ENCODE measurements at places on chromosomes 3 and 15.

- DNase-seq = no peak
These were observed 60.6 kb upstream of the ADAMTS9 start for GRCh38 chr3:64748244-64748904.

- DNase-seq = no peak
These were observed 1080.9 kb upstream of the CADM2 start for GRCh38 chr3:83877910-83878309.

- DNase-seq = no peak
These were observed 63.6 kb downstream of the CYP11A1 start for GRCh38 chr15:74303741-74304309.

DNA sequence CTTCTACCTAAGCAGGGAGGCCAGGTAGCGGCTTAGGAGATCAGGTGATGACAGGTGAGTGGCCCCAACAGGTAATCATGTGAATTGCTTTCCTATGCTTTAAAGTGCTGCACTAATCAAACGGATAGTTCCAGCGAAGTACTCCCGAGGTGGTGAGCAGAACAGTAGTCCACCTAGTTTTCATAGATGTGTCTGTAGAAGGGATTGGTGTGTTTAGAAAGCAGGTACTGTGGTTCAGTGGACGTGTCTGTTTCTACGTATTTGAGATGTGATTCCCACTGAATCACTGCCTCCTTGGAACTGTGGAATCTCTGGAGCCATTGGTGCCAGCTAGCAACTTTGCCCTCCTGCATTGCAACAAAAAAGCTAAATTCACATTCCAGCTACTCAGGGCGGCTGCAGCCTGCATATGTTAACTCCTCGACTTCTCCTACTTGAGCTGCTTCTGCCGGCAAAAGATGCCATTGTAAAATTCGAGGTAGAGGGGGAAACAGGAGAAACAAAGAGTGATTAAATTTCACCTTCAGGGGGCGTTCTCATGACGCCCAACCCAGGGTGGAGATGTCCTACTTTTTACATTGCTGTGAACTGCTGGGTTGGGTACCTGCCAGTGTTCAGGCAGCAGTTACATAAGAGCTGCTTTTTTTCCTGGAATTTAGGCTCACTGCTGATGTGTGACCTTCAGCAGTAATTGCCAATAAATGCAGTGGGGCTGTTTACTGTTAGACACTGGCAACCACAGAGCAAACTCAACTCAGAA lies 227.3 kb downstream of the ITPR1 start:
- peak; percentile 56 for DNase-seq

DNA sequence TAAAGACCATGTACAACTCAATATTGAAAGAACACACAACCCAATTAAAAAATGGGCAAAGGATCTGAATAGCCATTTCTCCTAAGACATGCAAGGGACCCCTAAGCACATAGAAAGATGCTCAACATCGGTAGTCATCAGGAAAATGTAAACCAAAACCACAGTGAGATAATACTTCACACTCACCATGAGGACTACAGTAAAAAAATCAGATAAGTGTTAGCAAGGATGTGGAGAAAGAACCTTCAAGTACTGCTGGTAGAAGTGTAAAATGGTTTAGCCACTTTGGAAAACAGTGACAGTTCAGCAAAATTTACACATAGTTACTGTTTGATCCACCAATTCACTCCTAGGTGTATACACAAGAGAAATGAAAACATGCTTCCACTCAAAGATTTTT lies 30.1 kb upstream of the XIRP1 start:
- no peak for DNase-seq

GRCh38 chr15:59492389-59493377 lies 54.7 kb downstream of the FAM81A start:
- peak; percentile 67 for DNase-seq

DNA sequence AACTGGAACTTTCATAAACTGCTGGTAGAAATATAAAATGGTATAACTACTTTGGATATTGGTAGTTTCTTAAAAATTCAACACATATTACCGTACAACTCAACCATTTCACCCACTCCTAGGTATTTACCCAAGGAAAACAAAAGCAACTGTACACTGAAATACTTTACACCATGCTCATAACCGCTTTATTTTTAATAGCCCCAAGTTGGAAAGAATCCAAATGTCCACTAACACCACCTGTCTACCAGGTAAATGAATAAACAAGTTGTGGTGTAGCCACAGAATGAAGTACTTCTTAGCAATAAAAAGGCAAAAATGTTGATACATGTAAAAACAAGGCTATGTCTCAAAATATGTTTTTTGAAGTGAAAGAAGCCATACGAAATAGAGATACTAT lies 215.9 kb upstream of the PEX5L start:
- no peak for DNase-seq

DNA sequence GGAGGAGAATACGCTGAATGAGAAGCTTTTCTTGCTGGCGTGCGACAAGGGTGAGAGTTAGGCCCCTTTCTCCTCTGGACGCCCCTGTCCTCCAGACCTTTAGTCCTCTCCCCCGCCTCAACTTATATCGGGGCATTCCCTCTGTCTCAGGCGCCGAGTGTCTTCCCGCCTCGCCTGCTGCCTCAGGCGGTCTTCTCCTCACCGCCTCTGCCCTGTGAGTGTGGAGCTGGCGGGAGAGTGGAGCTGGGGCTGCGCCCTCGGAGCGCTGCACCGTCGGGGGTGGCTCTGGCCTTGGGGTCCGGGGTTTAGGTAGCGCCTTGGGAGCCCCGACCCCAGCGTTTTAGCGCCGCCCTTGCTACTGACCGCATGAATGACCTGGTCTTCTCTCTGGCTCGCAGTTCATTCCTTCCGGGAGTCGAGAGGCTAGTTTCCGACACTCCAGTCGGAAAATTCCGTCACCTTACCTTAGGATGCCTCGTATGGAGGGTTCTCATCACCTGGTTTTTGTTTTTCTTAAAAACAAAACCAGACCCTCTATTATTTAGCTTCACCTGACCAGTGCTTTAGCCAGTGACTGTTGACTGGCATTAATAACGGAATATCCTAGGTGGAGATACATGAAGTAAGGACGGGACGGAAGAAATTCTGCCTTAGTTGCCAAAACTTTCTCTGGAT lies 985 bp downstream of the TRPC1 start:
- peak; percentile 54 for DNase-seq

DNA sequence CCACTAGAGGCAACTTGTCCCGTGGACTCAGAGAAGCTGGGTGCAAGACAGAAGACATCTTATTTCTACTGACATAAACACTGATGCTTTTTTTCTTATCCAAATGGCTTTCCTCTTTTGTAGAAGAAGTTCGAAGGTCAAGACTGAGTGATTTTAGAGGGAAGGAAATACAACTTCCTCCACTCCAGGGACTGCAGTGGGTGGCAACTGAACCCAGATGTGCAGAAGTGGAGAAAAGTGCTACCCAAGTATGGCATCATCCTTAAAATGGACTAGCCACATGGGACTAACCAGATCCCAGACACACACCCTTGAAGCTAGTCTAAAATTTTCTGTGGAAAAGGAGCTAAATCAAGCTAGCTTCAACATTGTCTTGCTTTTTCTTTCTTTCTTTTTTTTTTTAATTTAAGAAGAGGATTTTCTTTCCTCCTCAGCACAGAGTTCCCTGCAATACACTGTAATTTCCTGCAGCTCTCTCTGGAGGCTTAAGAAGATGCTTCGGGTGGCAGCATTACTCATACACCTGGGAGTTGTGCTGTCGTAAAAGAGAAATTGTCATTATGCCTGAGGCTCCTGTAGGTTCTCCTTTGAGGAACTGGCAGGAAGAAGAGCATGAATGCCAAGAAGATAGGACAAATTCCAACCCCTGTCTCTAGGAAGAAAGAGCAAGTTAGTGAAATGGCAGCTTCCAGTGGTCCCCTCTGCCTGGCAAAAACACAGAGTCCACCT lies 3.8 kb upstream of the FRMD4B start:
- no peak for DNase-seq

DNA sequence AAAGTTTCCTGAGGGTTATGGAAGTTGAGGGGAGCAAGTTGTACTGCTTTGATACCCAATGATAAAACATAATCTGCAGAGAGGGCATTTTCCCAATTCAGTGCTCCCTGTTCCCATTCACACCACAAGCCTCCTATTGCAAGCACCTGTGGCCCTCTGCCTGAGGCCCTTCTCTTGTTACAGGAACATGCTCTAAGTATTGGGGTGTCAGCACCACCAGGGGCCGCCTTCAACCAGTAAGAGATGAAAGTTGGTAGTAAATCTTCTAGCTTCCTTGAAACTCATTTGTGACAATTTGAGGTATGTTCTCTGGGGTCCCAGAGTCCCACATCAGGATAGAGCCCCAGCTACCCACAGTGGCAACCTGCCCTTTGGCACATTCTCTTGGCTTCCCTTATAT lies 265.4 kb upstream of the ARHGEF26 start:
- no peak for DNase-seq

DNA sequence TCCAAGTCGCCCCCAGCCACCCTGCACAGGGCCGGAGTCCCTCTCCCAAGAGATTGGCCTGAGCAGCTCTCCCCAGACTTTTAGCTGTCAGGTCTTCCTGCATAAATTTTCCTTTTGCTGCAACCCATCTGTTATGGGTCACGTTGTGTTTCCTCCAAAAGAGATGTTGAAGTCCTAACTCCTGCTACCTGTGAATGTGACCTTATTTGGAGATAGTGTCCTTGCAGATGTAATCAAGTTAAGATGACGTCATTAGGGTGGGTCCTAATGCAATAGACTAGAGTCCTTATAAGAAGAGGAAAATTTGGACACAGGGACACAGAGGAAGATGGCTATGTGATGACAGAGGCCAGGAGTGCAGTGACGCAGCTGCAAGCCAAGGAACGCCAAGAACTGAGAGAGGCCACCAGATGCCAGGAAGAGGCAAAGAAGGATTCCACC lies 13.2 kb upstream of the SLC6A6 start:
- no peak for DNase-seq

DNA sequence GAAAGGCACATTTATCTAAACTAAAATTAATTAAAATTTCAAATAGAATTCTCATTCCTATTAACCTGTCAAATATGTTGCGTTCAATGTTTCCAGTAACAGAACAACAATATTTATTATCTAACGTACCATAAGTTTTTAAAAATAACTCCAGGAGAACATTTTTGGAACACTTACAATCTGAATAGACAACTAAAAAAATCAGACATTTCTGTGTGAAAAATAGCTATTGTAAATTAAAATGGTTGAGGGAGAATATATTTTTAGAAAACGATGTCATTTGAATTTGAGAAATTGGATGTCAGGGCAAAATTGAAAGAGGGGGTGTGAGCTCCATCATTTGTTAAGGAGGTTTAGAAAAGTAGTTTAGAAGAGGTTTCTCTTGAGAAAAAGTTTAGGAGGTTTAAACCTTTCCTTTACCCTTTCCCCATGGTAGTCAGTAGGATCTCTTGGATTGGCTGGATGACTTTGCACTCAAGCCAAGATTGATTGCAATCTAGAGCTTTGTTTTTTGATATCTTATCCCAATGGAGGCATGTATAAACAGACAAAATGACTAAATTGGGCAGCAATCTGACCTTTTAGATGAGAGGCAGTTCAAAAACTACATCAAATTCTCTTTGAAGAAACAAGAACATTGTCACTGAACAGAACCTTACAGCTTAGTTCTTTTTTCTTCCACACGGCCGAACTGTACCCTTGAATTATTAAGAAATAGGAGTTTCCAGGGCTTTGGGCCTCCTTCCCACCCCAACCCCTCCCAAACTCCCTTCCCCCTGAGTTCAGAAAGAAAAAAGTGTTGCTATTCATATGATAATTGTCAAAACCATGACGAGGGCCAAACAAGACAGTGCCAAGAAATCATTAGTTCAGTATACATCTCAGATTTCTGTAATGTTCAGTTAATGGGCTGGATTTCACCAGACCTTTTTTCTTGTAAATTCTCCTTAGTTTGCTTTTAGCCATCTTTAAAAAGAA lies 79.7 kb upstream of the CDIN1 start:
- no peak for DNase-seq

GRCh38 chr15:28123408-28124023 lies 24.4 kb upstream of the OCA2 start:
- peak; percentile 68 for DNase-seq

DNA sequence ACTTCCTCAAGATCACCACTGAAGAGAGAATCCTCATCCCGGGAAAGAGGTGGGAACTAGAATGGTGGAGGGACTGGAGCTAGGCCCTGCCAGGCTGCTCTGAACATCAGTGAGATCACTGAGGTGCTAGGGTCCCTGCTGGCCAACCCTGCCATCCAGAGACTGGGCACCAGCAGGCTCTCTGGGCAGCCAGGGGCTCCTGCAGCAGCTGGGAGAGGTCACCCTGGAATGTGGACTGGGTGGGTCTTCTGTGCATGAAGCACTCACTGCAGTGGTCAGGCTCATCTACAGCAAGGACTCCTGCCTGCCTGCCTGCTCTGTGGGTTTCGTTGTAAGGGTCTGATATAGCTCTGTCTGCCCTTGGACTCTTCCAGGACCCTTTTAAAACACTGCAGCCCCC lies 24.9 kb downstream of the ALS2CL start:
- DNase-seq = no peak

GRCh38 chr3:27146786-27147185 lies 222.4 kb downstream of the NEK10 start:
- no peak for DNase-seq

DNA sequence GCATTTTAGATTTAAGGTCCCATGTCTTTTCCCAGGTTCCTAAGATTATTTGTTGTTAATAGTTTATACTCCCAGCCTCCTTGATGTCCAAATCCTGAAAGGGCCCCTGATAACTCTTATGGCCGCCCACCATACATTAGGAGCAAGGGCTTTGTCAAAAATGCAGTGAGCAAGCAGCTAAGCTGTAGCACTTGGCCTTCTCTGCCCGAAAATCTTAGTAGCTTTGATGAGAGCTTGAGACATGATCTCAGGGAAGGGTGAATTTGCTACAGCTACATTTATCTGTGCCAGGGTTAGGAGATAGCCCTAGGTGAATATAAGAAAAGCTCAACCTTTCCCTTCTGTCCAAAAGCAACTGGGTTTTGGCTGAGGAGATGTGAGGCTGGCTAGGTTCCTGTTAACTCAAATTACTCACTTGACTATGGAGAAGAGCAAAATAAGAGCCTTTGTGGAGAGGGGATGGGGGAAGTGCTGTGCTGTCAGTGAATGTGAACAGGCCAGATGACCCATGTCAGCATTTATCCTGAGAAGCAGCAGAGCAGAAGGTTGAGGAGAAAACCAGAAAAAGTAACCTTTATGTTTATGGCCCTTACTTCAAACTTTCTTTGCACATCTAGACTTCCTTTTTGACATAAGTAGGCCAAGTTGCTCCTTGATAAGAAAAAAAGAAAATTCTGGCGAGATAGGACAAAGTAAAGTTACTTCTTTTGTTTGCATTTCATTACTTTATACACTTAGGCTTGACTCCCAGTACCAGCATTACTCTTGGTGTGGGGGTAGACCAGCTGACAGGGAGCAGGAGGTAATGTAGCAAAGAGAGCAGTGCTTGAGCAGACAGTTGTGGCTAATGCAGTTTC lies 21.1 kb downstream of the MAPK6 start:
- DNase-seq = no peak
